Stimulated activated CD4-positive, alpha-beta T cell treated with anti-CD3 and anti-CD28 coated beads, Interleukin-4, amount 100 ng/mL, for 1 hour (primary cell): ENCODE measurements at places on chromosomes 12 and 14.

DNA sequence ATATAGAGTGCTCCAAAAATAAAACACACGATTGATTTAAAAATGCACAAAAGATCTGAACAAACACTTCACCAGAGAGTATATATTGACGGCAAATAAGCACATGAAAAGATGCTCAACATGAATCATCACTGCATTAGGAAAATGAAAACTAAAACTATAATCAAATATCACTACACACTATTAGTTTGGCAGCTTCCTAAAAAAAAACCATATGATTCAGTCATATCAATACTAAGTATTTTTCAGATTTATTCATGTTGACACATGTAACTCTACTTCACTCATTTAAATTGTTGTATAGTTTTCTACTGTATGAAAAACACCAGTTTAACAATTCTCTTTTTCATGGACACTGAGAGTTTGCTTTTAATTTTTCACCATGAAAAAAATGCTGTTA is 41.6 kb downstream of the EXOC5 start:
- no peak for DNase-seq

GRCh38 chr12:96136161-96136560 is 58.0 kb upstream of the ELK3 start:
- DNase-seq: no peak

DNA sequence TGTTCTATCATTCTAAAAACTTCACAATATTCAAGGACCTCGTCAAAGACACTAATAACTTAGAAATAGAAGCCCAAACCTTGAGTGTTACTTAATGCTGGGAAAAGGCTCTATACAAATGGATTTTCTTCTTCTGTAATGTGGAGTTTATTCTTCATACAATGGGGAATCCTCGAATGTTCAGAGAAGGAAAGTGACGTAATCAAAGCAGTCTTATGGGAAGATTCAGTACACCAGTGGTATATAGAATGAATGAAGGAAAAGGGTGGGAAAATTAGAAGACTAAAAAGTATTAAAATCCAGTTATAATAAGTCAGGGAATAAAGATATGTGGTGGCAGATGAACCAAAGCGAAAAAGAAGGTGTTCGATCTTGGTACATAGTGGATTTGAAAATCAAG is 106.5 kb downstream of the PLCZ1 start:
- no peak for DNase-seq

GRCh38 chr14:101957406-101958234 is 6.8 kb upstream of the DYNC1H1 start:
- no peak for DNase-seq

DNA sequence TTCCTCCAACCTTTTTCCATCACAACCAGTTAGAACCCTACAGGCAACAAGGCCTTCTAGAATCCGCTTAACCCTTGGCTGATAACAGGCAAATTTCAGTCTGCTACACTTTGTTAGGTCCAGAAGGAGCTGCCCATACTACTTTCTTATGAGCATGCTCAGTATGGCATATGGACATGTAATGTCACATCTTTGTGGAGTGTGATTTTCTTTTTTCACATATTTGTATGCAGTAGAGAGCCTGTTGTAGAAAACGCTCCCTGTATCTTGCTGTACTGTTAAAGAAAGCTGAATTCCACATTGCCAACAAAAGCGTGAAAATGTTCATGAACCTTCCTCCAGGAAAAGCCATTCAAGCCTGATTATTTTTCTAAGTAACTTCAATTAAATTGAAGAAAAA is 196.5 kb downstream of the SLC41A2 start:
- DNase-seq: no peak

DNA sequence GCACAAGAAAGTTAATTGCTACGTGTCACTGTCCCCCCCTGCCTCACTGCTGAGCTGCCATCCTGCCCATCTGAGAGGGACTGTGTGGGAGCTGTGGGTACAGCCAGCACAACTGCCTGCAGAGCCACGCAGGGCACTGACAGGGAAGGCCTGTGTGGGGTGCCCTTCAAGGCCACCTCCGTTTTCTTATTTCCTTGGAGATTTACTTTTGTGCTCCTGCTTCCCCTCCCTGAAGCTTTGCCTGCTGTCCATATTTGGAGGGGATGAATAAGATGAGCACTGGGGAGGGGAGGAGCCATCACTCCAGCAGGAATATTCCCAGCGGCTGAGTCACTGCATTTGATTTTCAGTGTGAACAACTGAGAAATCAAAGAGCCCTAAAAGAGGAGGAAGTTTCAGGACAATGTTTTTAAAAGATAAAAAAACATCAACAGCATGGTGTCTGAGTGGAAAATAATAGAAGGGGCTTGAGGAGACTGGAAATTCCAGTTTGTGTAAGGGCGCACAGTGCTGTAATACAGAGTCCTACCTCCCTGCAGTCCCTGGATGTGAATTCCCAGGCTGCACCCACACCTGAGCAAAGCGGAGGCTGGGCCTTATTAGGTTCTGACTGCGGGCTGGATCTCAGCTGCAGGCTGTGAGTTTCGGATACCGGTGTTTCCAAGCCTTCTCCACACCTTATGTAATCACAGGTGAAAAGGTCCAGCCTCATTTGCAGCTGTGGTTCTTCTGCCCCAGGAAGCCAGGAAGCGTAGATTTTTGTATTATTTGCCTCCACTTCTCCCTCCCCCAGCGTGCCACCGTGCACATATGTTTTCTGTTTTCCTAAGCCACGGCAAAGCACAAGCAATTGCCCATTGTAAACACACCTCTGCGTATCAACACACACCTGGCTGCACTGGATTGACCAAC is 192.6 kb upstream of the BCL2L14 start:
- no peak for DNase-seq

DNA sequence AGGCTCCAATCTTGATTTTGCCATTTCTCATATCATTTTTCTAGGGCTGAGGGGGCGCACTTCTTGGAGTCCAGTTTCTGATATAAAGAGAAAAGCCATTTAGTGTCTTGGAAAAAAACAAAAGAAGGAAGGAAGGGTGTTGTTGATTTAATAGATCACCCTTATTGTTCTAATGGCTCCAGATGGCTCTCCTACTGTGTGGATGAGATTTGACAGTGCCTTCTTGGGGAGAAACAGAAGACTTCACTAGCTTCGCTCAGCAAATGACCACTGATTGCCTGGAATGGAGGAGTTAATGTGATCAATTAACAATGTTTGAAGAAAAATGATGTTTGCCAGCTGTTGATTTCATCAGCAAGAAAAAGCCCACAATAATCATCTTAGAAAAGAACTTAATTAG is 216.2 kb downstream of the APAF1 start:
- no peak for DNase-seq

DNA sequence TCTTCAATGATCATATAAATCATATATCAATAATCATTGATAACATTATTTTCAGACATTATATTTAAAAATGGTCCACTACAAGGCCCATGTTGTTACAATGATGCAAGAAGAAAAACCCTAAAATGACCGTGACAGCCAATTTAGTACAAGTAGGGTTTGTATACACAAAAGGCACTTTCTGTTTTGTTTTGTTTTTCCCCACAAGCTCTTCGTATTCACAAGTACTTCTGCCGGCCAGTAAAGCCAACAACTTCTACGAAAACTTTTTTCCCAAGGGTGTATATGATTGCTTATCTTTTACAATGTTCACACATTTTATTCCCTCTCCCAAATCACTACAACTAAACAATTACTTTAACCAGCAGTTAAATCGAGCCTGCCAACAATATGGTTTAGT is 9.6 kb downstream of the PTPRB start:
- no peak for DNase-seq

- DNase-seq: no peak
Observed at GRCh38 chr12:28963554-28963953, 185.5 kb upstream of the FAR2 start.

- no peak for DNase-seq
Observed at GRCh38 chr14:89736881-89737280, 217.6 kb downstream of the EFCAB11 start.

- no peak for DNase-seq
Observed at GRCh38 chr12:20439626-20440025, 71.3 kb downstream of the PDE3A start.

- no peak for DNase-seq
Observed at GRCh38 chr14:71523630-71524319, 408.5 kb upstream of the RGS6 start.

GRCh38 chr14:22479132-22479531 is 109.9 kb downstream of the DAD1 start:
- no peak for DNase-seq

DNA sequence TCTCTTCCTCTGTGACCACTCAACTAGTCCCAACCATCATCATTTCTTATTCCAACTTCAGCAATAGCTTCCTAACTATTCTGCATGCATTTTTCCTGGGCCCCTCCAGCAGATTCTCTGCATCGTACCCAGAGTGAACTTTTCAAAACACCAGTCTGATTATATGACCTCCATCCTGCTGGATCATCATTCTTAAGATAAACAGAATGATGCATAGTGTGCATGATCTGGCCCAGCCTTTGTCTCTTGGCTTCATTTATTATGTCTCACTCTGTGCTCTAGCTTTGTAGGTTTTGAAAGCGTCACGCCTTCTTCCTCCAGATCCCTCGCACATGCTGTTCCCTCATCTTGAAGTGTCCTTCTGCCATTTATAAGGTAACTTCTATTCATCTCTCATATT is 46.3 kb upstream of the SLC38A4 start:
- no peak for DNase-seq

DNA sequence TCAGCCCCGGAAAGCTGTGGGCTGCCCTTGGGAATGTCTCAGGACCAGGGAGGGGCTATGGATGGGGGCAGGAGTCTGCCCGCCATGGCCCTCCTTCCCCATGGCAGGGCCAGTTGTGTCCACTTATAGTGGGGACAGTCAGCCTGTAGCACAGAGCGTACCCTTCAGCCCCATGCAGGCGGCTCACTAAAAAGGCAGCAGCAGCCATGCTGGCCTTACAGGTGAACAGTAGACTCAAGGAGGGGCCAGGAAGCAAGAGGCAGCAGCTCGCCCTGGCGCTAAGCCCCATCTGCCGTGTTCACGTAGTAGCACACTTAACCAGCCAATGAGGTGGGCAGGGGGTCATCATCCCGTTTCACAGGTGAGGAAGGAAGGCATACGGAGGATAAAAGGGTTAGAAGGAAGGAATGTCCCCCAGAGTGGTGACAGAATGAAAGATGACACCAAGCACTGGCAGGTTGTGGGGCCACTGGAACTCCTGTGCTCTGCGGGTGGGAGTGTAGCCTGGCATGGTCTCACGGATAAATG is 52.7 kb downstream of the FAM222A start:
- no peak for DNase-seq

- DNase-seq: no peak
Observed at GRCh38 chr12:30820406-30820946, 65.7 kb upstream of the CAPRIN2 start.

DNA sequence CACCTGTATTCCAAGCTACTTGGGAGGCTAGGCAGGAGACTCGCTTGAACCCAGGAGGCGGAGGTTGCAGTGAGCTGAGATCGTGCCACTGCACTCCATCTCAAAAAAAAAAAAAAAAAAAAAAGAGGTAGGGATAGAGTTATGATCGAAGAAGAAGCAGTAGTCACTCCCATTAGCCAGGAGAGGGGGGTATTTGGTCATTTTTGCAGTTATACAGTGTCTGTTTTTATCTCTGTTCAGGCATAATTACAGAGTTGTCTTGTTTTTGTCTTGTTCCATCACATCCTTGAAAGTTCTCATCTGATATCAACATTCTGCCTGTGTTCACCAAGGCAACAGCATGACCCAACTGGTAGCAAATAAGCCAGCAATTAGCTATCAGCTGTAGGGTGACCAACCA is 98.5 kb upstream of the TMPO start:
- no peak for DNase-seq

GRCh38 chr14:21093018-21093417 is 5.4 kb downstream of the ZNF219 start:
- no peak for DNase-seq

DNA sequence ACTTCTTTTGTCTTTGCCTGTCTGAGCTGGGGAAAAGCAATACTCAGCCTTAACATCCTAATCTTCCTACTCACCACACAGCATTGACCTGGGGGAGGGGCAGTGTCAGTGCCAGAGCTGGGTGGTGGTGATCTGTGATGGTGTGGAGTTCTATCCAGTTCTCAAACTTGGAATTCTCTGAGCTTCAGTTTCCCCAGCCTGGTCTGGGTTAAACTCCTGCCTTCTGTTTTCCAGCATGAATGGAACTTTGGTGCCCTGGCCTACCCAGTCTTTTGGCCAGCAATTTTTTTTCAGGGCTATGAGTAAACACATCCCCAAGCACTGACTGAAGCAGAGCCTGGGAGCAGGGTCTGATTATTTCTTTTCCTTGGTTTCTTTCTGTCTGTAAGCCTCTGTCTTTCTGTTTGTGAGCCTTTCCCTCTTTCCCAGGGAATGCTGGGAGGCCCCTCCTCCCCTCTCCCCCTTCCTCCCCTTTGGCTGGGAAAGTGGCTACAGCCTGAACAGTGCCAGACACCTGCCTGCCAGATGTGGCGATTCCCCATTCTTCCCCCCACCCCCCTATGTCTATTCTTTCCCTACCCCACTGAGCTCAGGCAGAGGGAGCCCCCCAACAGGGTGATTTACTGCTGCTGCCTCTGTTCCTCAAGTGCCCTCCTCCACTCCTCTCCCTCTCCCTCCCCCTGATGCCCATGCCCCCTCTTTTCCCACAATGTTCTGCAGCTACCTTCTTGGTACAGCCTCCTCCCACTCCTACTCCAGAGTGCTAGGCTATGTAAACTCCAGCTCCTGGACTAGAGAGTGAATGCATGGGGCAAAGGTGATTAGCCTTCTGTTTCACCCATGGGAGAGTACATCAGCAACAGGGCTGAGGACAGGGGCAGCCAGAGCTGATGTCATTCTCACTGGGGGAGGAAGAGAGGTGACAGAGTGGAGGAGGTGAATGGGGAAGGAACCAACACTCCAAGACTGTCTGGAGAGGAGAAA is 11.1 kb downstream of the GPR84 start:
- no peak for DNase-seq

- no peak for DNase-seq
Observed at GRCh38 chr14:20617138-20618003, 24.1 kb downstream of the OR6S1 start.

DNA sequence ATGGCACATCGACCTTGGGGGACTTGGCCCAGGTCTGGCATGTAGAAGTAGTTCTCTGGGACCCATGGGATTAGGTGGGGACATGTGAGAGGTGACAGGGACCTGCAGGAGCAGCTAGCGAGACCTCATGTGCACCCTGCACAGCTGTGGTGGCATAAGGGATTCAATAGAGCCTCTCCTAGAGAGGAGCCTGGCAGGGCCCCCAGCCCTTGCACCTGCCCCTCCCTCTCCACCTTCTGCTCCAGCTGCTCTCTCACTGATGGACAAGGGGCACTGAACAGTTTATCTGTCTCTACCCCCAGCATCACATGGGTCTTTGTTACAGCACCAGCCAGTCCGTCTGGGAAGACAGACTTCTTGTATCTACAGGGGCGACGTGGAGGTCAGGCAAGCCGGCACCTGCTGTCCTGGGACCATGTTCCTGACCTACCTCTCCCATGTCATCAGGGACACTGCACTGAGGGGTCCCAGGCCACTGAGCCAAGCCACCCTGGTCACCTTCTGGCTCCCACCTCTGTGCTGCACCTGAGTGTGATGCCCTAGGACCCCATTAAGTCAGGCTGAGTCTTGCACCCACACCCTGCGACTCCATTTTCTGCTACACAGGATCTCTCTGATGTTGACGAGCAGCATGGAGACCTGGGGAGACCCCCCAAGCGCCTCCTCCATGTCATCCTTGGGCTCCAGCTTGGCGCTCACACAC is 32.6 kb downstream of the DDX11 start:
- no peak for DNase-seq

GRCh38 chr12:54173906-54174471 is 14.8 kb downstream of the SMUG1 start:
- no peak for DNase-seq
